ENCODE measurements at places on chromosomes 1 and 21.

GRCh38 chr1:22362626-22363402, 88.8 kb upstream of the ZBTB40 start:
- no peak for DNase-seq

- DNase-seq: no peak
Measured at GRCh38 chr1:35666916-35667315, 25.6 kb upstream of the PSMB2 start.

- no peak for DNase-seq
Measured at GRCh38 chr1:77716065-77716464, 33.6 kb upstream of the ZZZ3 start.

DNA sequence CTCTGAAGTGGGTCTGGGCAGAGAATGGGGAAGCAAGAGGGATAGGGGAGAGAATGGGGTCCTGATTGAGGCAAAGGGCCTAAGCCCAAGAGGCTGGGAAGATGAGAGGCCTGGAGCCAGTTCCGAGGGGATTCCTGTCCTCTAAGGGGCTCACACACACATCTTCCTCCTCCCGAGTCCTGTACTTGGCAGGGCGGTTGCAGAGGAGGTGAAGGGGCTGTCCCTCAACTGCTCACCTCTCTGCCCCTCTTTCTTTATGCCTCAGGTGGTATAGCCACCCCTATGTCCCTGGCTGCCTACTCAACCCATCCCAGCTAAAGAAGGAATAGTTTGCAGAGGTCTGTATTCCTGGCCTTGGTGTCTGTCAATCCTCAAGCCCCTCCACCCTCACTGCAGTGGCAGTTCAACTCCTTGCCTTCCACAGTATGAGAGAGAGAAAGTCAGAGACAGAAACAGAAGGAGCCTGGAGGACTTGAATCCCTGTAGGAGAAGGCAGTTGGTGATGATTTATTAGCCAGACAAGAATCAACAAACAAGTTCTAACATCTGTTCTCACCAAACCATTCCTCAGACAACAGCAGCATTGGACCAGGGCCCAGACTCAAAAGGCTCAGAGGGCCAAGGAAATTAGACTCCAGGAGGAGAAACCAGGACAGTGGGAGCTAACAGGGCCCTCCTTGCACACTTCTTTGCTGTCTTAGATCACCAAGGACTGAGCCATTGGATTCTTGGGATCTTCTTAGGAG, 10.7 kb downstream of the SH2D2A start:
- no peak for DNase-seq

GRCh38 chr1:225378880-225379279, 49.0 kb downstream of the LBR start:
- no peak for DNase-seq

- DNase-seq: no peak
Measured at GRCh38 chr1:85342207-85342606, 65.8 kb upstream of the BCL10 start.

GRCh38 chr1:208358651-208359050, 114.5 kb upstream of the PLXNA2 start:
- DNase-seq: no peak

- DNase-seq: no peak
Measured at GRCh38 chr21:44982558-44983250, 42.9 kb downstream of the SLX9 start.

DNA sequence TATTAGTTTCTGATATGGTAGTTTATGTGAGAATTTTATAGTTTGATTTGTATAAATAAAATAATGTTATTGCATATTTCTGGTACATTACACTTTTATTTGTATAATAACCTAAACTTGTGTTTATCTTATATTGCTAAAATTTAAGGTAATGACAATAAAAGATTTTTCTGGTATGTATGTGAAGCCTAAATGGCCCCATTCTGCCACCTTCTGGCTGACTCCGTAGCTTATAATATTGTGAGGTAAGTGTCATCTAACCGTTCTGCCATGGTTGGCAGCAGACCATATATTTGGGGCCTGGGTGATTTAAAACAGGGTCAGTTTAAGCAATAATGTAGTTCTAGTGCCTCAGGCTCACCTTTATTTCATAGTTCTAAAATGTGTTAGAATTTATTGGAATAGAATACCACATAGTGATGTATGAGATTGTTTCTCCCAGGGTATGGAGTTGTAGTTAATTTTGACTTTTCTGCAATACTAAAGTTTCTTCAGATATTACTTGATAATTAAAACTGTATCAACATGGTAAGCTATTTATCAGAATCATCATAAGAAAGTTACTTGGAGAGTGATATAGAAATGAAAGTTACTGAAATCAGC, 21.2 kb upstream of the PRKACB start:
- DNase-seq: peak; percentile 45

DNA sequence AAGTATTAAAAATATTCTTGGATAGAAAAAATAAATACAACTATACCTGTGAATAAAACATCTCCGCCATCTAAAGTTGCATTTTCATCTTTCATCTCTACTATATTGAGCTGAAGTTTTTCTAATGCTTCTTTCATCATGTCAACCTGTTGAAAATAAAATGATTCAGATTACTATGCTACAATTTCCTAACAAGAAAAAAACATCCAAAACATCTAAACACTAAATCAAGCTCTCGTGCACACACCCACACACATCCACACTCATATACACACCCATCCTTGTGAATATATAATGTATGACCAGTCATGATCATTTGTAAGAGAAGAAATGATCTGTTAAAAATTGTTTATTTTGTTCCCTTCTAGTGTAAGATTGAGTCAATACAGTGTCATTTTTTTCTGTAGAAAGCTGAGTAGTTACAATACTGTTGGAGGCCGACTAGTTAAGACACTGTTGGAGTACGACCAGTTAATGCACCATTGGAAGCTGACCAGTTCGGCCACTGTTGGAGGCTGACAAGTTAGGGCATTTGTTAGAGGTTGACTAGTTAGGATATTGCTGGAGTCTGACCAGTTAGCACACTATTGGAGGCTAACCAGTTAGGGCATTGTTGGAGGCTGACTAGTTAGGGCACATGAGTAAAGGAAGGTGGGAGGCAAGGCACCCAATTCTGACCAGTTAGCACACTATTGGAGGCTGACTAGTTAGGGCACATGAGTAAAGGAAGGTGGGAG, 82.4 kb upstream of the BCL10 start:
- DNase-seq: no peak

- DNase-seq: no peak
Measured at GRCh38 chr1:151568626-151569088, 28.5 kb downstream of the TUFT1 start.

DNA sequence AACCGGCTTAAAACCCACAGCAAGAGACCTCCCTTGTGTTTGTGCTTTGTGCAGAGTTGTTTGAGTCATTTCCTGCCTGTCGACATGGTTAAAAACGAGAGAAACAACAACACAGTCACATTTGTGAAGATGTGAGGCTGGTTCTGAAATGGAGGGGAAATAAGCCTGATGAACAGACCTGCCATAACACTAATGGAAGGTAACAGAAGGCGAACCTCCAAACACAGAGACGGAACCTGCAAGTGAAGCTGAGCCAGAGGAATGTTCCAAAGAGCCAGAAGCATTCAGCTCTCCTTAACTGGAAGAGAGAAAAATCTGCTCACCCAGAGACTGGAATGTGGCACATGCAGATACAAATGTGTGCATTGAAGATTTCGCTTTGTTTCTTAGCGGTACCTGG, 53.2 kb upstream of the RAVER2 start:
- DNase-seq: no peak

DNA sequence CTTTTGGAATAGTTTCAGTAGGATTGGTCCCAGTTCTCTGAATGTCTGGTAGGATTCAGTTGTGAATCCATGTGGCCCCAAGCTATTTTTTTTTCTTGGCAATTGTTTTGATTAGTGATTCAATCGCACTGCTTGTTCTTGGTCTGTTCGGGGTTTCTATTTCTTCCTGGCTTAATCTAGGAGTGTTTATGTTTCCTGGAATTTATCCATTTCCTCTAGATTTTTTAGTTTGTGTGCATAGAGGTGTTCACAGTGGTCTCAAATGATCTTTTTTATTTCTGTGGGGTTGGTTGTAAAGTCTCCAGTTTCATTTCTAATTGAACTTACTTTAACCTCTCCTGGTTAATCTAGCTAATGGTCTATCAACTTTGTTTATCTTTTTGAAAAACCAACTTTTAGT, 117.6 kb downstream of the NME7 start:
- no peak for DNase-seq

DNA sequence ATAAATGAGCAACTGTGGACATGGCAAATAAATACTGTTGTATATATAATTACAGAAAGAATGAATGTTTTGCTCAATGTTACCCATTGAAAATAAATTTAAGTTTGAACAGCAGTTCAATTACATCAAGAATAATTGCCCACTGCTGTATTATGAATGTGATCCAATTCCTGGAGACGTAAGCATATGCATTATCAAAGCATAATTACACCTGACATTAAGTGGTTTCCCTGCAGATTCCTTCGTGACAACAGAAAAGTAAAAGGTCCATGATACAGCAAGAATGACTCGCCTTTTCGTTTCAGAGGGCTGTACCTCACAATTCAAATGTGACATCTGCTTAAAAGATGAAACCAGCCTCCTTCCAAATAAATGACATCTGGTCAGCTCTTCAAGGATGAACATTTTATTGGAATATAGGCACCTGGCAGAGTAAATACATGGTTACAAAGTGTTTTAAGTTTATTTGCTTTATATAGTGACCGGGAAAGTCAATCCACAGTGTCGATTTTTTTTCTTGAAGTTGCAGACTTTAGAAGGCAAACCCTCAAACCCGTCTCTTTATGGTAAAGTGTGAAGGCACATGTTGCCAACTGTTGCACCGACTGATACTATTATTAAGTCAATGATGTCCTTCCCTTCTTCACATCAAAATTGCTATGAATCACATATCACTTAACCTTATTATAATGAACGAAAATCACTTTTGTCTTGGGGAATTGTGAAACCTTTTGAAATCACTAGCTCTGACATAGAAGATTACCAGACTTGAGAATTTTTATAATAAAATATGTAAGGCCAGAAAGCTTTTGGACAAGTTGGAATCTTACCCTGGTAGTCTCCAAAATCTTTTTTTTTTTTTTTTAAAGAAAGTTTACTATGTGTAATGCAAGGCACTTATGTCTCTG, 36.2 kb upstream of the EDEM3 start:
- DNase-seq: peak; percentile 23

GRCh38 chr21:43273708-43274021, 104.9 kb downstream of the CRYAA start:
- no peak for DNase-seq

- DNase-seq: no peak
Measured at GRCh38 chr1:112110031-112110430, 120.6 kb upstream of the KCND3 start.

DNA sequence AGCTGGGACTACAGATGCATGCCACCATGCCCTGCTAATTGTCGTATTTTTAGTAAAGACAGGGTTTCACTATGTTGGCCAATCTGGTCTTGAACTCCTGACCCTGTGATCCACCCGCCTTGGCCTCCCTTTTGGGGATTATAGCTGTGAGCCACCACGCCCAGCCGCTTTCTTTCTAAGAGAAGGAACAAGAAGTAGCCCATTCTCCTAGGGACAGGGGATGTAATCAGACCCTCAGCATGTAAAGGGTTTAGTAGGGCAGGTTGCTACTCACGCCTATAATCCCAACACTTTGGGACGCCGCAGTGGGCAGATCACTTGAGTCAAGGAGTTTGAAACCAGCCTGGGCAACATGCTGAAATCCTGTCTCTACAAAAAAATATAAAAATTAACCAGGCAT, 189.7 kb downstream of the TOMM20 start:
- DNase-seq: no peak

- no peak for DNase-seq
Measured at GRCh38 chr1:24945354-24946326, 15.6 kb upstream of the RUNX3 start.

DNA sequence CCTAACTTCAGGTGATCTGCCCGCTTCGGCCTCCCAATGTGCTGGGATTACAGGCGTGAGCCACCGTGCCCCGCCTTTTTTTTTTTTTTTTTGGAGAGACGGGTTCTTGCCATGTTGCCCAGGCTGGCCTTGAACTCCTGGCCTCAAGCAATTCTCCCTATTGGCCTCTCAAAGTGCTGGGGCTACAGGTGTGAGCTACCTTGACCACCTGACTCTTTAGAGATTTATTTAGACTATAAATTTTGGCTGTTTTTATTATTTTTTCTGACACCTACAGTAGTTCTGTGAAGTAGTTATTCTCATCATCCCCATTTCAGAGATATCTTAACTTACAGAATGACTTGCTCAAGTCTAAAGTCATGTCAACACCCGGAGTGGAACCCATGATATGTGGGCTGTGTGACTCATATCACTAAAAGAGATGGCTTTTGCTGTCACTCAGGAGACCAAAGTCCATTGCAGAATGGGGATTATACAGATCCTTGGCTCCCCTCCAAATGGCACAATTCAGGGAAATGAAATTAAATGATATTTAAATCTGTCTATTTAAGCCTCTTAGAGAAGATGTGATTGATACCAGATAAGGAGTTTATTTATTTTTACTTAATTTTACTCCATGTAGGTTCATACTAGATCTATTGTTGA, 93.2 kb downstream of the CTH start:
- DNase-seq: no peak

GRCh38 chr21:26961698-26962097, 5.2 kb downstream of the ADAMTS5 start:
- DNase-seq: peak; percentile 50

- DNase-seq: no peak
Measured at GRCh38 chr1:55726994-55727393, 511.8 kb upstream of the USP24 start.

DNA sequence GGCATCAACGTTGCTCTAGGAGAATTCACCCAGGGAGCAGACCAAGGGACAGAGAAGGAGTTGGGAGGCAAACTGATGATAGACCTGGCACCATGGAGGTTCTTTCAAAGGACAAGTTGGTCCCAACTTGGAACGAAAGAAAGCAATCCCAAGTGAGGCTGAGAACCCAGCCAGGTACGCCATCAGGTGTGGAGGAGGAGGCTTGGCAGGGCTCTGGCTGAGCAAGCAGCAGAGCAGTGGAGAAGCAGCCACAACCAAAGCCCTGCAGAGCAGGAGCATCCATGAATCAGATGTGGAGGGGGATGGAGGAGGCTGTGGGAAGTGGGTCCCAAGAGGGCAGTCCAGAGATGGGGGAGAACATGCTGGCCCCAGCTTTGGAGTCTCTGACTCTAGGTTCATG, 36.3 kb upstream of the RBM15 start:
- no peak for DNase-seq

DNA sequence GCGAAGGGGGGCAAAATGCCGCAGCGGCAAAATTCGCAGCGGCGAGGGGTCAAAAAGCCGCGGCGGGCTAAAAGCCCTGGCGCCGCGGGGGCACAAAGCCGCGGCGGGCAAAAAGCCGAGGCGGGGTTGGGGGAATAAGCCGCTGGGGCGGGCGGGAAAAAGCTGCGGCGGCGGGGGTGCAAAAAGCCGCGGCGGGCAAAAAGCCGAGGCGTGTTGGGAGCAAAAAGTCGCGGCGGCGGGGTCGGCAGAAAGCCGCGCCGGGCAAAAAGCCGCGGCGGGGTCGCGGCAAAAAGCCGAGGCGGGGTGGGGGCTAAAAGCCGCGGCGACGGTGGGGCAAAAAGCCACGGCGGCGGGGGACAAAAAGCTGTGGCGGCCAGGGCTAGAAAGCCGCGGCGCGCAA, 3902.5 kb downstream of the SRGAP2C start:
- DNase-seq: no peak

Measured in NCI-H1694 treated with DMSO at 0.1 percent for 48 hours (cell line).